ENCODE measurements at places on chromosomes 1 and 21.

DNA sequence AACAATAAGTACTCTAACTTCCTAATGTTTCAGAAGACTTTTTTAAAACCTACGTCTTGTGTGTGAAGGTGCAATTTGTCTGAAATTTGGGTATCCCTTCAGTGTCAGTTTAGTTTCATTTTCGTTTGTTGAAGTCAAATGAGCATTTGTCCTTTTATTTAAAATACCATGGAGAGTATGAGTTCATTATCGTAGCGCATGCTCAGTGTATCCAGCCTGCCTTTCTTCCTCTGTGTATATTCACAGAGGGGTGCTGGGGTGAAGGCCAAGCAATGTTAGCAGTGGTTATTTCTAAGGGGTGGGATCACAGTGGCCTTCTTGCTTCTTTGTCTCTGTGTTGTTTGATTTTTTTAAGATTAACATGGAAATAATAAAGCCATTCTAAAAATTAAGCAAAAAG lies 43.2 kb downstream of the CNN3 start:
- peak; percentile 11 for DNase-seq

DNA sequence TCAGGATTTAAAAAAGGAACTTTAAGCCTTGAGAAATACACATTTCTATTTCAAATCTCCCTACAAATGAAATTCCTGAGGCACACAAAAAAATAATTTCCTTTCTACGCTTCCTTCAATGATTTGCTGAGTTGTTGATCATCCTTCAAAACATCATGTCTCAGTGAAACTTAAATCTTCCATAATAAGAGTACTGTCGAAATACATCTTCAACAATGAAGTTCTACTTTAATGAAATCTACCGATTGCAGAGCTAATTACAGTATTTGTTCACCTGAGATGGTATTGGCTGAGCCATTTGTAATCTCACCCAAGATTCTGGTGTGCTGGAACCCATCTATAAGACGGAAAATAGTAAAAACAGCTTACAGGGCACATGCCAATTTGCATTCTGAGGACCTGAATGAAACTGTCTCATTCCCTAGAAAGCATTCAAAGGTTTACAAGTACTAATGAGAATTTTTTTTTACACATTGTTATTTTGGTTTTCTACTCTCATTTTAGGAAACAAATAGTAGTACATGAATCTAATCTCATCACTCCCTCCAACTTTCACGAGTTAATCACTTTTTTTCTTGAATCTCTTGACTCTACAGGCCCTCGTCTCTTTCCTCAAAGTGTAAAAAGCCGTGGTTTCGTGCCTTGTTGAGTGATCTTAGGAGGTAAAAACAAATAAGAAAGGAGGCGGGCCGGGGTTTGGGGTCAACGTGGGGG lies 1.1 kb downstream of the CHML start:
- DNase-seq: no peak

GRCh38 chr1:177571076-177571475 lies 398.8 kb downstream of the SEC16B start:
- no peak for DNase-seq

- DNase-seq: no peak
These were observed 23.6 kb upstream of the ZRANB2 start for GRCh38 chr1:71104417-71104816.

DNA sequence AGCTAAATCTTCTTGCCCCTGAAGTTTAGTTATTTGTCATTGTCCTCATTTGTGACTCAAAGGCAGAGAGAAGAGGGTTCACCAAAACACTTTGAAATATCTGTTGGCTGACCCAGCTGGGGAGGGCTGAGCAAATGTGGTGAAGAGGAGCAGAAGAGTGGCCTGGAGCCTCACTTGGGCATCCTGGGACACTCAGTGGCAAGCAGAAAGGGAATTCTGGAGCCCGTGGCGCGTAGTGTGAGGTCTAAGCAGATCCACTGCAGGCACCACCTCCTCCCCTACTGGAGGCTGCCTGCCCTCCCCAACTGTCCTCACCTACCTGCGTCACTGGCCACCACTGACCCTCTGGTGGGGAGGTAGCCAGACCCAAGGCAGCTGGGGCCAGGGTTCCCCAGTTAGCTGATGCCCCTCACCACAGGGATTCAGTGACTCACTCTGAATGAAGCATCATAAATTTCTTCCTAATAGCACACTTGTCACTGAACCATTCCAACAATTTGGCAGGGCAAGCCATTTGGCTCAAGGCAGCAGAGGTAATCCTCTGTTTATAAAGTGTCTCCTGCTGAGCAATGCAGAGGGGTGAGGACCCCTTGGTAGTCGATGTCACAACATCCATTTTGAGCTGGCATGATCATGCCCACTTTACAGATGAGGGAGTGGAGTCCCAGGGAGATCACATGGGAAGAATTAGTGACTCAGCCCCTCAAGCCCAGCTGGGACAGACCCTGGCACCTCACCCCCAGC lies 80.3 kb downstream of the NENF start:
- no peak for DNase-seq

DNA sequence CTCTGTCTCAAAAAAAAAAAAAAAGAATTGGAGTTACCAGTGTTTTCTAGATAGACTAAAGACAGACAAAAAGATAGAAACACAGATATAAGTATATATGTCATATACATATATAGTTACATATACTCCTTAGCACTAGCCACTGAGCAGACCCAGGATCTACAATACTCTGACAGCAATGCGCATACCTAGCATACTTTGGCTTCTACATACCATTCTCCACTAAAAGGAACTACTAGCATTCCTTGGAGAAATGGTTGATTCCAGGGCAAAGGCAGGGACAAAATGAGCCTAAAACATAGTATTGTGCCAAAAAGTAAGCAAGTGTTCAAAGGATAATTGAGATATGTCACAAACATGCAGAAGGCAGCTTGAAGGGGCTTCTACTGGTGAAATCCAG lies 22.7 kb downstream of the SYNJ1 start:
- no peak for DNase-seq

DNA sequence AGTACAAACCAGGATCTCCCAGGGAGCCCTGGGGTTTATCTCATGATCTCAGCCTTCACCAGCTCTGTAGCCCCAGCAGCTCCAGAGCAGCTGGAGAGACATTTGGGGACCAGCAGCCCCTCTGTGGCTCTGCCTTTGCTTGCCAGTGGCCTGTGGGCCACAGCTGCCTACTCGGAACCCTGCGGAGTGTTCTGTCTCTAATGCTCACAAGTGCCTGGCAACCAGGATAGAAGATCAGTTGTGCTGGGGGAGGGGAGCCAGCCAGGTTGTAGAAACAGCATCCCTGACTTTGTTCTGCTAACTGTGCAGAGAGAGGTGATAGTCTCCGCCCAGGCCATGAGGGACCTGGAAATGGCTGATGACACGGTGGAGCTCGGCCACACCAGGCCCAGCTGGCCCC lies 50.9 kb upstream of the KCNJ15 start:
- no peak for DNase-seq

Data from inflammatory macrophage treated with lipopolysaccharide for 4 hours (primary cell).